ENCODE measurements at places on chromosomes 13 and 19. TPM values are rescaled to one million over a fixed set of nuclear protein-coding genes. Genes with fewer than 3 reads are reported as not detected.

DNA sequence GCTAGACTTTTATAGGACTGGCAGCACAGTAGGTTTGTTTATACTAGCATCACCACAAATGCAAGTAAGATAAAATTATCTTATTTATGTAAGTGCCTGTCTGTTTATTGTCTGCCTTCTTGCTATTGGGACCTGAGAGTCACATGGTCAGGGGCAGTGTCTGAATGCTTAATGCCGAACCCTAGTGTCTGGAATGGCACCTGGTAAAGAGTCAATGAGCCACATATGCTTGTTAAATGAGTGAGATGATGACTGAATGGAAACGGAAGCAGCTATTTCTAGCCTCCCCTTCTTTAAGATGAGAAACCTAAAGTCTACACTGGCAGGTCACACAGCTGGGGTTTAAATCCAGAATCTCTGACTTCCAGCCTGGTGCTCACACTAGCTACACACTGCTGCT is 92.2 kb downstream of the STOML3 start:
- no peak for DNase-seq

DNA sequence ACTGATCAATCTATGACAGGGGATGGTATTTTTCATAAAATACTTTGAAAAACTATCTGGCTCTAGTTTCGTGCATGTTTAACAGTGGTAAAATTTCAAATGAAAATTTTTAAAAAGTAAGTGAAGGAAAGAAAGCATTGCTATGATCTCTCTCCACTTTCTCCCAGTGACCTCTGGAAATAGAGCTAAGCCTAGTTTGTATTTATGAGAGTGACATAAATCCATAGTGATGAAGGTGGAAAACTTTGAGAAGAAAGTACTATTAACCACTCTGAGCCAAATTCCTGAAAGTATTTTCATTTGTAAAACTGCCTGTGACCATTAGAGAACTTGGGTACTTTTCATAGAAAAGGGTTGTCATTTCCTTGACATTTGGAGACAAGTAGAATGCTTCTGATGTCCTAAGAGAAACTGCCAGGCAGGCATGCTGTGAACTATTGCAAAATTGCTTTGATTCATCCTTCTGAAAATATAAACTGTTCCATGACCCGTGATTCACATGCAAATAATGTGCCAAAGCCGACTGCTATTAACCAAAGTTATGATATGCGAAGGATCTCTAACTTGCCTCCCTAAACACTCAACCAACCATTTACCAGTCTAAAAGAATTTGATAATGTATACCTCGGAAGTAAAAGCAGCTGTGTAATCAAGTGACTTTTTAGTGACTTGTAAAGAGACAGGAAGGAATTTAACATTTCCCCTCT is 133.2 kb downstream of the VWA8 start:
- DNase-seq: no peak

DNA sequence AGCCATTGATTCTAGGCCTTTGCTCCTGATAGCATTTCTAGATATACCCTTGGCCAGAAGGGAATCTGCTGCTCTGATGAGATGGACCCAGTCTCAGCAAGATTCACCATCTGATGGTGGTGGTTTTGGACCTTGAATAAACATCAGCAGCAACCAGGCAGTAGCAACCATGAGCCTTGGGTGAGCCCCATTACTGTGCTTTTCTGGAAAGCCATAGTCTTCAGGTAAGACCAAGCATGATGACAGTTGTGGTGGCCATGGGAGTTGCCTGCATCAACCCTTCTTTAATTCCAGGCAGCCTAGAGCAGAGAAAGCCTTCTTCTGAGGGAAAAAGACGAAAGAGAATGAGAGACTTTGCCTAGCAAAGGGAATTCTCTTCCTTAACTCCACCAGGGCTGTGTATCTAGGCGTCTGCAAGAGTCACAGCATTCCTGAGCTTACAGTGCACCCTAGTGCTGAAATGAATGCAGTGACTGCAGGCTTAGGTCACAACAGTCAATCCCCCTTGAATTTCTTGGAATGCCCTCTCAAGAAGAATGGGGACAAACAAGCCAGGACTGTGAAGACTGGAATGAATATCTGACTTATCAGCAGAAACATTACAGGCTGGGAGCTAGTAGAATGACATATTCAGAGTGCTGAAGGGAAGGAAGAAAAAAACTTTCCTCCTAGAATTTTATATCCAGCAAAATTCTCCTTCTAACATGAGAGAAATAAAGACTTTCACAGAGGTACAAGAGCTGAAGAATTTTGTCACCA is 942.4 kb upstream of the PCDH20 start:
- no peak for DNase-seq

DNA sequence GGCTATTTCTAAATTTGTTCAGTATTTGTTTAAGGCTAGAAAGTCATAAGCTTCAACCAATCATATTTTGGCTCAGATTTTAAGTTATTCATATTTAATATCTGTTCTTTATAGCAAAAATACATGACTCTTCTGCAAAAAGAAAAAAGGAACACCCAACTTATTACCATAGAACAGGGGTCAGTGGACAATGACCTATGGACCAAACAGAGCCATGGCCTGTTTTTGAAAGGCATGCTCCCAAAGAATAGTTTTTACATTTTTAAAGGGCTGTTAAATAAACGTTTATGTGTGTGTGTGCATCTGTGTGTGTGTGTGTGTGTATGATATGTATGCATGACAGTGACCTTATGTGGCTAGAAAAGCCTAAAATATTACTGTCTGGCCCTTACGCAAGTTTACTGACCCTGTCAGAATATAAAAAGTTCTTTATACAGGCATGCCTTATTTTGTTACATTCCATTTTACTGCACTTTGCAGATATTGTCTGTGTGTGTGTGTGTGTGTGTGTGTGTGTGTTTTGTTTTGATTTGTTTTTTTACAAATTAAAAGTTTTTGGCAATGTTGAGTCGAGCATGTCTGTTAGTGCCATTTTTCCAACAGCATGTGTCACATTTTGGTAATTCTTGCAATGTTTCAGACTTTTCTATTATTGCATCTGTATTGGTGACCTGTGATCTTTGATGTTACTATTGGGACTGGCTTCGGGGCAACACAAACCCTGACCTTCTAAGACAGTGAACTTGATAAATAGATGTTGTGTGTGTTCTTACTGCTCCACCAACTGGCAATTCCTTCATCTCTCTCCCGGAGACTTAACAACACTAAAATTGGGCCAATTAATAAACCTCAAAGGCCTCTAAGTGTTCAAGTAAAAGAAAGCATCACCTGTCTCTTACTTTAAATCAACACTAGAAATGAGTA is 22.0 kb downstream of the KLF12 start:
- DNase-seq: no peak

GRCh38 chr13:95492044-95492801 is 60.3 kb upstream of the CLDN10 start:
- no peak for DNase-seq

GRCh38 chr19:6674868-6675305 is 4.9 kb upstream of the TNFSF14 start:
- peak; percentile 93 for DNase-seq

DNA sequence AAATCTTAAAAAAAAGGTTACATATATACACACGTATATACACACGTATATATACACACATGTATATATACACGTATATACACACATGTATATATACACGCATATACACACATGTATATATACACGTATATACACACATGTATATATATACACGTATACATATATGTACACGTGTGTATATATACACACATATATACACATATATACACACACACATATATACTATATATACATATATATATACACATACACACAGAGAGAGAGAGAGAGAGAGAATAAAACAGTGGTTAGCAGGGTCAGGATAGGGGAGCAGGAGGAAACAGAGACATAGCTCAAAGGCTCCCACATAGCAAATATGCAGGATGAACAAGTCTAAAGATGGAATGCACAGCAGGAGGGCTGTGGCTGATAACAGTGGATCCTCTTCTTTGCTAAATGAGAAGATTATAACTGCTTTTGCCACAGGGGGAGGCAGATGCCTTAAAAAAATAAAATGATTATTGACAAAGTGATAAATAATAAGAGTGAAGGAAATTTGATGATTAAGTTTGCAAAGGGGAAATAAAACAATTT is 714.5 kb downstream of the UQCRFS1 start:
- no peak for DNase-seq

GRCh38 chr19:9498183-9498902 is at the start of gene ZNF560:
Gene ZNF560, minus strand, starts transcription at chr19:9498616. Its CDS starts 23,303 bp downstream, at chr19:9475313.
- no peak for DNase-seq

DNA sequence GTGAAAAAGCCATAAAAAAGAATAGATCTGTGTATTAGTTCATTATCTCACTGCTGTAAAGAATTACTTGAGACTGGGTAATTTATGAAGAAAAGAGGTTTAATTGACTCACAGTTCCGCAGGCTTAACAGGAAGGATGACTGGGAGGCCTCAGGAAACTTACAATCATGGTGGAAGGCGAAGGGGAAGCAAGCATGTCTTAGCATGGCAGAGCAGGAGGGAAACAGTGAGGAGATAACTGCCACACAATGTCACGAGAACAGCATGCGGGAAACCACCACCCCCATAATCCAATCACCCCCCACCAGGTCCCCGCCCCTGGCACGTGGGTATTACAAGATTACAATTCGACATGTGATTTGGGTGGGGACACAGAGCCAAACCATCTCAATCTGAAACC is 39.1 kb upstream of the EEF1AKMT1 start:
- no peak for DNase-seq

DNA sequence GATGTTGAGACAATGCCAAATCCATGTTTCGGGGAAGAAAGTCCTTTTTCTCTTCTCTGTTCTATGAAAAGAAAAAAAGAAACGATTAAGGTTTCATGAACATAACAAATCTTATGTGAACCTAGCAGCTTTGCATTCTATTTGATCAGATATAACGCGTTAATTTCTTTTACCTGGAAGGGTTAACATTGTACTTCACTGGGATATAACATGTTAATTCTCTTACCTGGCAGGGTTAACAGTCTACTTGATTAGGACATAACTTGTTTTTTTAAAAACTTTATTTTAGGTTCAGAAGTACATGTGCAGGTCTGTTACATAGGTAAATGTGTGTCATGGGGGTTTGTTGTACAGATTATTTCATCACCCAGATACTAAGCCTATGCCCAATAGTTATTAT is 68.8 kb downstream of the CPAMD8 start:
- no peak for DNase-seq

- no peak for DNase-seq
Measured at GRCh38 chr13:53601113-53601512, 572.5 kb downstream of the OLFM4 start.

DNA sequence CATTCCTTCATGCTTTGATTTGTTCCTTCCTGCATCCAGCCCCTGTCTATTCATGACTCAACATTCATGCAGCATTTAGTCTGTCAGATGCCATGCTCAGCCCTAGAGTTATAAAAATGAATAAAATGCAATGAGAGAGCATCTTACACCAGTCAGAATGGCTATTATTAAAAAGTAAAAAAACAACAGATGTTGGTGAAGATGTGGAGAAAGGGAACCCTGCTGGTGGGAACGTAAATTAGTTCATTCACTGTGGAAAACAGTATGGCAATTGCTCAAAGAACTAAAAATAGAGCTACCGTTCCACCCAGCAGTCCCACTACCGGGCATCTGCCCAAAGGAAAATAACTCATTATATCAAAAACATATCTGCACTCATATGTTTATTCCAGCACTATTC is 70.0 kb upstream of the GTF3A start:
- DNase-seq: no peak

DNA sequence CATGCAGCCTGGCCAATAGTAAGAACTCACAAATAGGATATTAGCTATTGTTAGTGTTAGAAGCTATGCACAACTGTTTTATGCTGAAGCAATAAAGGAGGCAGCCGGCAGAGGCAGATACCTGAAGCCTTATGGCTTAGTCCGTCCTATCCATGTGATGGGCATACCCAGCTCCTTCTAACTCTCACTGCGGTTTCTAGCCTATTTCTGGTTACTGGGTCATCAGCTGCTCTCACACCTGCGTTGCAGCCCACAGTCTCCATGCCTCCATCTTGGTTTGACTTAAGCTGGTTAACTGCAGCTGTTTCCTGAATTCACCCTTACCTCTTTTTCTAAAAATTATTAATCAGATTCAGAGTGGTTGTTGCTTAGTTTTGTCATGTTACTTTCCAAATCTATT is 40.5 kb upstream of the CNMD start:
- DNase-seq: no peak

GRCh38 chr19:6861683-6862286 is 25.6 kb upstream of the ADGRE1 start:
- DNase-seq: peak; percentile 68

- no peak for DNase-seq
Measured at GRCh38 chr13:20824762-20825476, 51.2 kb upstream of the EEF1AKMT1 start.

DNA sequence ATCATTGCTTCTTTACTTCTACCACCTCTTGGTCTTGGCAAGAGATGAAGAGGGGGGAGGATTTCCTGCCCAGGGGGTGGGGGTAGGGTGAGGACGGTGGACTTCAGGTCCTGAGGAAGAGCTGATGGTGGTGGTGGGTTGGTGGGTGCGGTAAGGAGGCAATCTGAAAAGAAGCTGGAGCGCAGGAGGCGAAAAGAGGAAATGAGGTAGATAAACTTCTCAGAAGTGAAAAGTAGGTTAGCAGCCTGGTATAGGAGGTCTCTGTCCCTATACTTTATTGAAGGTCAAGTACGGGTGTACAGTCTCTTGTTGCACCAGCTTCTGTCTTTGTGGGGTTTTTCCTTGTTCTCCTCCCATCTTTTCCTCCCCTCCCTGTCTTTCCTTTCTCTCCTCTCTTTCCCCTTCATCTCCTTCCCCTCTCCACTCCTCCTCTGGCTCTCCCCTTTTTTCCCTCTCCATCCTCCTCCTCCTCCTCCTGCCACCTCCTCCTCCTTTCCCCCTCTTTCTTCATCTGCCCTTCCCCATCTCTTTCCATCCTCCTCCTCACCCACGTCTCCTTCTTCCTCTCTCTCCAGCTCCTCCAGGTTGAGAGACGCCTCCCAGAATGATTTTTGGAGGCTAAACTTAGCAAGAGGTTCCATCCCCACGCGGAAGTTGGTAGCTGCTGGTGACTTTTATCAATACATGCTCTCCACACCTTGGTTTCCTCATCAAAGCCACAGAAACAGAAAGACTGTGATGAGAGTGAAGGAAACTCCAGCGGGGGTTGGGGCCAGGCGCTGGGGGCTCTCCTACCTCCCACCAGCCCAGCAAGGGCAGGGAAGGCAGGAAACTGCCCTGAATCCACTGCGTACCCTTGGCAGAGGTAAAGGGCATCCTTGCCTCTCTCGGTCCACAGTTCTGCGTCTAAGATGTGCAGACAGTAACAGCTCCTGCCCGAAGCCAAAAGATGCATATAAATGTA is 15.3 kb downstream of the TNFSF14 start:
- DNase-seq: peak; percentile 62

- no peak for DNase-seq
Measured at GRCh38 chr19:5249526-5249925, 91.1 kb downstream of the PTPRS start.

TEX29 gene
- 1.1 TPM for polyA plus RNA-seq

BST2 gene
- polyA plus RNA-seq: 91.4 TPM

ONECUT3 gene
- polyA plus RNA-seq: not detected

TGFB1 gene
- polyA plus RNA-seq: 25.2 TPM

ZNF761 gene
- 6.1 TPM for polyA plus RNA-seq

SSC5D gene
- polyA plus RNA-seq: 2.5 TPM

ZNF738 gene
- polyA plus RNA-seq: 7.4 TPM

PSG5 gene
- not detected for polyA plus RNA-seq

MATK gene
- polyA plus RNA-seq: 18.7 TPM

MBD3L2 gene
- polyA plus RNA-seq: not detected

AZU1 gene
- polyA plus RNA-seq: 1.7 TPM

MYO16 gene
- polyA plus RNA-seq: 0.08 TPM
